ENCODE measurements at places on chromosomes 7 and 10.

GRCh38 chr10:4648999-4649398 lies 177.0 kb upstream of the AKR1E2 start:
- no peak for DNase-seq

GRCh38 chr10:5293691-5294550 lies 70.8 kb upstream of the UCN3 start:
- DNase-seq = no peak

- no peak for DNase-seq
These were observed 24.2 kb downstream of the CRTAC1 start for GRCh38 chr10:98006266-98006665.

- DNase-seq = no peak
These were observed 22.7 kb downstream of the OTUD1 start for GRCh38 chr10:23461557-23461956.

DNA sequence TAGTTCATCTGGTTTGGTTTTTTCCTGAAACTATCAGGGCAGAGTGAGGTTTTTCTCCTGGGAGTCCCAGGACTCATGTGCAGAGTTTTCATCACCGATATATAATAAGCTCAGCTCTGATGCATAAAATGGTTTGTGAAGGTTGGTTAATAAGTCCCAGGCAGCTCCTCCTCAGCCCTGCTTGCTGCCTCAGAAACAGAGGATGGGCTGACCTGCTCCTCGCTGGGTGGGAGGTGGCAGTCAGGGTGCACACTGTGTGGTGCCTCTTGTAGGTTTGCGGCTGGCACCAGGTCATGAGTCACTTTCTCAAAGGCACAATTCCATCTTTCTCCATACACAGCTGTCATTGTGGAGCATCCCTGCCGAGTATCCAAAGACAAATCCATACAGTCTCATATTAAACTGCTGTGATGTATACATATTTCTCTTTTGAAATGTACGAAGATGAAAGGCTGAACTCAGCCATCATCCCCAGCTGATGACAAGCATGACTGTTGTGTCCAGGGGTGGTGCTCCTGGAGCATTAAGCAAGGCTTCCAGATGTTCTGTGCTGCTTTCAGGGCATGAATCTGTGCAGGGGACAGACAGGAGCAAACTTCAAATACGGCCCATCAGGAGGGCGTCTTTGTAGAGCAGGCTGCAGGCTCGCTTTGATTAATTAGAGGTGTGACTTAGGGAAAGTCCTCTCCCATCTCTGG lies 125.7 kb upstream of the NPS start:
- DNase-seq = no peak

DNA sequence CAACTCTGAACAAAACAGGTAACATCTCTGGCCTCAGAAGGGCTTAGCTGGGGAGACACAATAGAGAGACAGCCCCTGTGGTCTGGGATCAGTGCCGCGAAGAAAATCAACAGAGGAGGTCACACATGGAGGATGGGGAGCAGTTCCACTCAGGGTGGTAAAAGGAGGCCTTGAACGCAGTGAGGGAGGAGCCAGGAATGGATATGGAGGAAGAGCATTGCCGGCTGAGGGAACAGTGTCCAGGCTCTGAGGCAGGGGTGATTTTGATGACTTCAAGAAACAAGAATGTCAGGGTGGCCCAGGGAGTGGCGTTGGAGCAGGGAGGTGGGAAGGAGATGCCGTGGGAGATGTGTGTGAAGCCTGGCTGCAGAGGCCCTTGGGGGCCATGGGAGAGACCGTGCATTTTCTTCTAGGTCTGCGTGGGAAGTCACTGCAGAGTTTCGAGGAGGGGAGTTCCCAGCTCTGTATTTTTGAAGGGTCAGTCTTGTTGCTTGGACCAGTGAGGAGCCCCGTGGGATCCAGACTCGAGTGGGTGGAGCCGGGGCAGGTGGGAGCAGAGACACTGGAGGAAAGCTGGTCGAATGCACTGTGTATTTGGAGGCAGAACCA lies 35.7 kb upstream of the SH2D4B start:
- DNase-seq = no peak

GRCh38 chr10:24900888-24901685 lies 51.3 kb downstream of the PRTFDC1 start:
- DNase-seq = no peak

- no peak for DNase-seq
These were observed 64.0 kb downstream of the CAMK1D start for GRCh38 chr10:12413369-12413711.

DNA sequence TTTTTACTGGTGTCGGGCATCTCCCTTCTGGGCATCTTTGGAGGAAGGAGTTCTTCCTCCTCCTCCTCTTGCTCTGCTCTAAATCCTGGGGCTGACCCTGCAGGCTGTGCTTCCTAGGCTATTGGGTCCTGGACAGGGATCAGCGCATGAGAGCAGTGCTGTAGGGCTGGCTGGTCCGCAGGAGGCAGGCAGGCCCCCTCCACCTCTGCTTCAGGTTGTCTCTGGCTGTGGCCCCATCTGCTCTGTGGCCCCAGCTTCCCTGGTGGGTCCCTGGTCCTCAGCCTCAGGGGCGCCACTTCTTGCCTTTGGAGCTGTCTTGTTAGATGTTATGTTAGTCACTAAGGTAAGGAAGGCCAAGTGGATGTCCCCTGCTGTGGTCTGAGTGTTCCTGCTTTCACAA lies 237.3 kb upstream of the PITRM1 start:
- DNase-seq = no peak

DNA sequence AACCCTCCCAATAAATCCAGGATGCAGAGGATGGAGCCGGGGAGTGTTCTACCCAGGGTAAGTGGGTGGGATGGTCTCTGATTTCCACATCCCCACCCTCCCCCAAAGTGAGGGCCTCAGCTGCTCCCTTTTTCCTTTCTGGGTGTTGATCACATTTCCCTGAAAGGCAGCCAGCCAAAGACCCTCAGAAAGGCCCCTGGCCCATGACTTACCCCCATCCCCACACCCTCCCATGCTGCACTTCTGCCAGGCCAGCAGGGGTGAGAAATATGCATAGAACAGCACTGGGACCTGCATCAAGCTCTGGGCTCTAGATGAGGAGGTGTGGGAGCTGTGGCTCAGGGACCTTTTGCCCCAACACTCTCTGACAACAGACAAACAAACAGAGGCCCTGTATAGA lies 927.3 kb upstream of the ZNF722 start:
- no peak for DNase-seq

DNA sequence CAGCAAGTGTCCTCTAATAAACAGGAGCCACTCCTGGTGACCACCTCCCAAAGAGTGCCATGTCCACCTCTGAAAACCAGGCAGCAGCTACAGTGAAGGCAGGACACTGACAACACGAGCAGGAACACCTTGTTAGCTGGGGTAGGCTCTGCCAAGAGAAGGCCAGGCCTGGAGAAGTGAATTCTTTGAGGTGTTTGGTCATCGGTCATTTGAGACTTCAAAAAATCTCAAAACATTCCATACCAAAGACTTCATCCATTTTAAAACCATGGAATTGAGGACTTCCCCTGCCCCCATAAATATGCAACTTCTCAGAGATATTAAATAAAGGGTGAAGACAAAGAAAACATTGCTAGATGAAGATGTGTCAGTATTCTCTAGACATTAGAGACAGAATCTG lies 28.4 kb upstream of the OPALIN start:
- DNase-seq = no peak

DNA sequence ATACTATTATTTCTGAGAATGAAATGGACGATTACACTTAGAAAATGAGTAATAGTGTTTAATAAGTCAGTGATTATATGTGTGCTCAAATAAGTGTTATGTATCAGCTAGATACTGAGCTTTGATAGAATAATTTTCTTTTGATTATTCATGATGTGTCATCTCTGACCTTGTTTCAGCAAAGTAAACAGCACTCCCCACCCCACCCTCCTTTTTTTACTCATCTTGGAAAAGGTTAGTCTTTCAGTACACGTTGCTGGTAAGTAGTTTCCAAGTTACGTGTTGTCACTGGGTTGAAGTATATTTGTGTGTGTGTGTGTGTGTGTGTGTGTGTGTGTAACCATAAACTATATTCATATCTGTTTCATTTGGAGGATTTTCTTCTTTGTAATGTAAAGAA lies 84.1 kb downstream of the GNAI1 start:
- no peak for DNase-seq

DNA sequence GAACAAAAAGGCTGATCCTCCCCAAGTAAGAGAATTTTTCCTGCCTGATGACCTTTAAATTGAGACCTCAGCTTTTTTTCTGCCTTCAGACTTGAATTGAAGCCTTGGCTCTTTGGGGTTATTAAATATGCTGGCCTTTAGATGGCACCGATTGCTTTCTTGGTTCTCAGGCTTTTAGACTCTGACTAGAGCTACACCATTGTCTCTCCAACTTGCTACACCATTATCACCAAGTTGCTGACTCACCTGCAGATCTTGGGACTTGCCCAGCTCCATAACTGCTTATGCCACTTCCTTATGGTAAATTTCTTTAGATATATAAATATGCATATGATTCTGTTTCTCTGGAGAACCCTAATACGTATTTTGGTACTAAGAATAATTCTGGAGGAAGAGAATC lies 3.1 kb upstream of the ABCA13 start:
- DNase-seq = no peak

- DNase-seq = no peak
These were observed 34.9 kb downstream of the VWA2 start for GRCh38 chr10:114273910-114274309.

GRCh38 chr7:32299133-32299702 lies 191.0 kb downstream of the LSM5 start:
- DNase-seq = no peak

- no peak for DNase-seq
These were observed 86.0 kb downstream of the ARID5B start for GRCh38 chr10:61987537-61987936.

DNA sequence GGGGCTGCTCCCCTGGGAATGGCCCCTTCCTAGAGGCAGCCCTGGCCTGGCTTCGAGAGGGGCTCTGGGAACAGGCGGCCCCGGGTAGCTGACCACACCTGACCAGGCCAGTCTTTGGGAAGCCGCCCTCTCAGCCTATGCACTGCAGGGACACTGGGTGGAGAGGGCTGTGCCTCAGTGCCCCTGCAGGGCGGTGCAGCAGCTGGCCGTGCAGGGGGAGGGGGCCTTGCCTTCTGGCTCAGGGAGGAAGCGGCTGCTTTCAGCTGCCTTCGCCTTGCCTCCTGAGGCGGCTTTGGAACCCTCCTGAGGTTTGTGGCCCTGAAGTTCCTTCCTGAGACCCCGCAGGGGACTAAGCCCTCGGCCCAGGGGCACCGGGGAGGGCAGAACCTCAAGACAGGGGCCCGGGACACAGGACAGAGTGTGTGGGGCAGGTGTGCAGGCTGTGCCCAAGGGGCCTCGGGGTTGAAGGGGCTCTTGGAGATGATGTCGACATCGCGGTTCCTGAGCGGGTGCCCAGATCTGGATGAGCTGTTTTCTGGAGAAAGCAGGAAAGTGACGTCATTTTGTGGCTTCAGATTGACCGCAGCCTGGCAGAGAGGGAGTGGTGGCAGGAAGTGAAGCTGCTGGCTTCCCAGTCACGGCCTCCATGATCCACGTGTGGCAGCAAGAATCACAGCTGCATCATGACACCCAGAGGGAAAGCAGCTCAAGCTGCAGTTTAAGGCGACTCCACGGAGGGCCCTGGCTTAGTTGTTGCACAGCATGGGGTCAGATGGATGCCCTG lies 17.7 kb downstream of the ADAM8 start:
- DNase-seq = peak; percentile 64

GRCh38 chr7:101957744-101958525 lies 140.5 kb downstream of the CUX1 start:
- no peak for DNase-seq

DNA sequence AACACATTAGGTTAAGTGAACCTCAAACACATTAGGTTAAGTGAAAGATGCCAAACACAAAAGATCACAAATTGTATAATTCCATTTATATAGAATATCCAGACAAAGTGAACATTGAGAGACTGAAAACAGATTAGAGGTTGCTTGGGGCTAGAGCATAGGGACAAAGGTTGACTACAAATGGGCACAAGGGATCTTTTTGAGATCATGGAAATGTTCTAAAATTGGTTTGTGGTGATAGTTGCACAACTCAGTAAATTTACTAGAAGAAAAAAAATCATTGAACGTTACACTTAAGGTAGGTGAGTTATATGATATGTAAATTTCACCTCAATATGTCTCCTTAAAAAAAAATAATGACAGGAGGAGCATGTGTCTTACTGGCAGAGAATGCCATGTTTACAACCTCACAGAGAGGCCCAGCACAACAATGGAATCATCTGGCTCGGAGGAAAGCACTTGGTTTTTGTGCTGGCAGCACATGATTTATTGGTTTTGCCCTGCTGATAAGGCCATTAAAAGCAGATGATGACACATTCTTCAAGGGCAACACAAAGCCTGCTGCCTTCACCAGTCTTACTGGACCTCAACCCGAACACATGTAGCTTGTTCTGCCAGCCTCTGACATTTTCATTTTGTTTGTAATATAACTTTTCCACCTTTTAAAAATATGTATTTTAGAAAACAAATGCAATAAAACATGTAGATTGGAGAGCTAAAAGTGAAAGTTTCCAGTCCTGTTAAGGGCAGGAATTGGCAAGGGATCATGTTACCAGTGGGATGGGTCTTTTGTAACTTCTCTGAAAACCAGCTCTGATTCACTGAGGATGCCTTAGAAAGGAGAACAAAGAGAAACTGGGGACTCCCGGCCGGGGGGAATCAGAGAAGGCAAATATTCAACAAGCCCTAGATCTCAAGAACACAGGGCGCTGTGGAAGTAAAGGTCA lies 11.9 kb upstream of the LMOD2 start:
- DNase-seq = no peak

GRCh38 chr7:31146538-31146937 lies 94.4 kb downstream of the ADCYAP1R1 start:
- no peak for DNase-seq

GRCh38 chr10:33001908-33002492 lies 44.0 kb upstream of the ITGB1 start:
- no peak for DNase-seq

GRCh38 chr7:125926621-125927020 lies 997.0 kb upstream of the POT1 start:
- DNase-seq = no peak

- DNase-seq = no peak
These were observed 2.2 kb upstream of the VIM start for GRCh38 chr10:17225808-17226207.

DNA sequence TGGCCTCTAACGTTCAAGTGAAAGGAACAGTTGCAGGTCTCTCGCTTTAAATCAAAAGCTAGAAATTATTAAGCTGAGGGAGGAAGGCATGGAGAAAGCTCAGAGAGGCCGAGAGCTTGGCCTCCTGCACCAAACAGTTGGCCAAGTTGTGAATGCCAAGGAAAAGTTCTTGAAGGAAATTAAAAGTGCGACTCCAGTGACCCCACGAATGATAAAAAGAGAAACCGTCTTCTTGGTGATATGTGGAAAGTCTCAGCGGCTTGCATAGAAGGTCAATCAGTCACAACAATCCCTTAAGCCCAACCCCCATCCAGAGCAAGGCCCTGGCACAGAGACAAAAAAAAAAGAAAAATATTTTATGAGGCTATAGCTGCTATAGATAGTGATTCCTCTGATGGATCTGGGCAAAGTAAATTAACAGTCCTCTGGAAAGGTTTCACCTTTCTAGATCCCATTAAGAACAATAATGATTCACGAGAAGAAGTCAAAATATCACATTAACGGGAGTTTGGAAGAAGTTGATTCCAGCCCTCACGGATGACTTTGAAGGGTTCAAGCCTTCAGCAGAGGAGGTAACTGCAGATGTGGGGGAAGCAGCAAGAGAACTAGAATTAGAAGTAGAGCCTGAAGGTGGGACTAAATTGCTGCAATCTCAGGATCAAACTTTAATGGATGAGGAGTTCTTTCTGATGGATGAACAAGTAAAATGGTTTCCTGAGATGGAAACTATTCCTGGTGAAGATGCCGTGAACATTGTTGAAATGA lies 42.5 kb upstream of the INPP5A start:
- no peak for DNase-seq

- DNase-seq = no peak
These were observed 1.2 kb downstream of the CFTR start for GRCh38 chr7:117480978-117481377.

- no peak for DNase-seq
These were observed 68.0 kb downstream of the PDSS1 start for GRCh38 chr10:26765549-26765948.
